Stimulated activated CD8-positive, alpha-beta memory T cell treated with anti-CD3 and anti-CD28 coated beads, Interleukin-4, amount 100 ng/mL, for 1 hour (primary cell): ENCODE measurements at places on chromosomes 11 and 22.

GRCh38 chr11:38723361-38723760 lies 2125.3 kb upstream of the RAG2 start:
- DNase-seq: no peak

DNA sequence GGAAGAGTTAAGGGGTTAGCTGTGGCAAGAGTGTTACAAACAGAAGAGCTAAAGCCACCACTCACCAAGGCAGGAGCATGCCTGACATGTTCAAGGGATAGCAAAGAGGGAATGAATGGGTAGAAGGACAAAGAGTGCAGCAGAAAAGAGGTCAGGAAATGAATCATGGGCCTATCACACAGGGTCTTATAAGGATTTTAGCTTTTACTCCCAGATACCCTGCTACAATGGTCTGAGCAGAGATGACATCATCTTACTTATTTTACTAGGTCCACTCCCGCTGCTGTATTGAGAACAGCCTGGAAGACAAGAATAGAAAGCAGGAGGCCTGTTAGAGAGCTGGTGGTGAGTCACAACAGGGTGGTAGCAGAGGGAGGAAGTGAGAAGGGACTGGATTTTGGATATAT lies 9.8 kb downstream of the TRAF6 start:
- DNase-seq: no peak

DNA sequence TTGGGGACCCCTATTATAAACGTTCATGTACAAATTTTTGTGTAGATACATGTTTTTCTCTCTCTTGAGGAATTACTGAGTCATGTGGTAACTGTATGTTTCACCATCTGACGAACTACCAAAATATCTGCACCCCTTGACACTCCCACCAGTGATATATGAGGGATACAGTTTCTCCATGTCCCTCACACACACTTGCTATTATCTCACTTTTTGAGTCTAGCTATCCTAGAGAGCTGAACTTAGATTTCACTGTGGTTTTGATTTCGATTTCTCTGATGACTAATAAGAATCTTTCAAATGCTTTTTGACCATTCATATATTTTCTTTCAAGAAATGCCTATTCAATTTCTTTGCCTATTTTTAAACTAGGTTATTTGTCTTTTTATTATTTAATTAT lies 200.2 kb downstream of the PGR start:
- DNase-seq: no peak

- DNase-seq: no peak
Observed at GRCh38 chr11:111081021-111081511, 164.5 kb upstream of the POU2AF2 start.

- DNase-seq: no peak
Observed at GRCh38 chr11:128235426-128235825, 351.9 kb downstream of the ETS1 start.

DNA sequence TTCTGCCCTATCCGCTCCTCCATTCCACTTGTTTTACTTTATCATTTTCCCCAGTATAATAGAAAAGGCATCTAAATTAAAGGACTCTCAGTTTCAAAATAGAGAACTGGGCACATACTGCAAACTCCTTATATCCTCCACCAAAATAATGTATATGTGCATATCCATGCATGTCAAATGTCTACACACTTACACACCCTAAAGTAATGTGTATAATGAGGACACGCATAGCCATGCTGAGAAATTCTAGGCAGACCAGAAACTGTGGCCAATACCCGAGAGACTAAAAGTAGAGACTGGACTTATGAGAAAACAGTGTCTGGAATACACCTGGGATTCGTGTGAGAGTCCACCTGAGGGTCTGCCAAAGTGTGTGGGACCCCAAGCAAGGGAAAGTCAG lies 183.5 kb downstream of the CWF19L2 start:
- DNase-seq: no peak

DNA sequence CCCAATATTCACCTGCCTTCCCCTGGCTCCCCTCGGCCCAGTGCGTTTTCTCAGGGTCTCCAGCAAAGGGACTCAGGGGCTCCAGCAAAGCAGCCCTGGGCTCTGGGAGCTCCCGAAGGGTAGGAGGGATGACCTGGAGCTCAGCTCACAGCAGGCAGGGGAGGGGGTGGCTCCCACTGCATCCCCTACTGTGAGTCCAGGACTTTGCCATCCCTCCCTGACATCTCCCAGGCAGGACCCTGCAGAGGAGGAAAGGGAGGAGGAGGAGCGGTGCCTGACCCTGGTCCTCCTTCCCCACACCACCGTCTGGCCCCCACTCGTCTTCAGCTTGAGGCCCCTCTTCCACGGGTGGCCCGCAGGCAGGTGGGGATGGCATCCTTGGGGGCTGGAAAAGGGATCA lies 5.0 kb downstream of the CABP7 start:
- DNase-seq: no peak

- no peak for DNase-seq
Observed at GRCh38 chr11:96293598-96294021, 49.4 kb downstream of the MAML2 start.

GRCh38 chr22:27292542-27293299 lies 508.8 kb downstream of the MN1 start:
- DNase-seq: no peak

DNA sequence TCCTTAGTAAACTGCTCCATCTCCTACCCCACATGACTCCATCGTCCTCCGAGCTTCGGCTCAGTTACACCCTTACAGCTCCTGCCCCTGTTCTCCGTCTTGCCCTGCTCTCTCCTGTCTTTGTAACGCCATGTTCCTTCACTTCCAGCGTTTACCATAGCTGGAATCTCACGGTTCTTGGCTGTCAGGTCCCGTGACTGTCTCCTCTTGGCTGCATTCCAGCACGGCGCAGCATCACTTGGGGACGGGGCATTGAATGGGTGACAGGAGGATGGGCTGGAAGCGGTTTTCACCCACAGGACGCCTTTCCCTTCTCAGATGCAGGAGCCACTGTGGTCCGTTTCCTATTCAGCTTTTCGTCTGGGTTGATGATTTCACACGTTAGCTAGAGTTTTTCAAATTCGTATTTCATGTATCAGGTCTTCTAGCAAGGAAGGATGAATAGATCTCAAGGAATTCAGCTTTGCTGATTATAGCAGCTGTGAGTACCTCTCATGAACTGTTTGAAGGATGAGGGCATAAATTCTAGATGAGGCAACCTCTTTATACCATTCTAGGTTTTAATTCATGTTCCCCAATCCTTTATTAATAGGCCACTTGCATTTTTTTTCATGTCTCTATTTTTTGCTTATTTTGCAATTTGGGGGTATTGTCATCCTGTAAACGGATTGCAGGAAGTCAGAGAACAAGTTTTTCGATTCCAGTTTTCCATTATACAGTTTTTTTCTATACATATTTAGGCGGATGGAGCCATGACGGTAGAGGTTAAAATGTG lies 29.1 kb downstream of the ZBED4 start:
- no peak for DNase-seq

GRCh38 chr11:97614606-97615005 lies 1224.8 kb downstream of the JRKL start:
- no peak for DNase-seq

- no peak for DNase-seq
Observed at GRCh38 chr22:28111501-28112189, 192.6 kb upstream of the PITPNB start.

DNA sequence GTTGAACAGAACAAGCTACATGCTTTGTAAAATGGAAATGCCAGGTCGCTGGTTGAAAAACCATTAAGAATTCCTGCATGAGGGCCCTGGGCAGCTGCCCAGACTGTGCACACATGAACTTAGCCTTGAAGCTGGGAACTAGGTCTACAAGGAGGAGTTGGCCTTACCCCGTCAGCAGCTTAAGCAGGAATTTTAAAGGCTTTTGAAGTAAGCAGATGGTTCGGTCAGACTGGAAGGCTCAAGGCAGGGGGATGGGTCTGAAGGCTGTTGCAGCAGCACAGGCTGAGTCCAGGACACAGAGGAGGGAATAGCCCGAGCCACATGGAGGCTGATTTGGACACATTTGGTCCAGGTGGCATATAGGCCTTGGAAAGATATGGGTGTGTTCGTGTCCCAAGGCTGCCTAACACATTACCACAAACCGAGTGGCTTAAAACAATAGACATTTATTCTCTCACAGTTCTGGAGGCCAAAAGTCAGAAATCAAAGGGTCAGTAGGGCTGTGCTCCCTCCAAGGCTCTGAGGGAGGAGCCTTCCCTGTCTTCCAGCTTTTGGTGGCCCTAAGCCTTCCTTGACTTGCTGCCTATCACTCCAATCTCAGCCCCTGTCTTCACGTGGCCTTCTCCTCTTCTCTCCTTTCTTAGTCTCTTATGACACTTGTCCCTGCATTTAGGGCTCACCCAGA lies 11.6 kb downstream of the LIF start:
- no peak for DNase-seq

- no peak for DNase-seq
Observed at GRCh38 chr22:46775850-46776826, 13.7 kb downstream of the TBC1D22A start.

GRCh38 chr11:107720303-107720774 lies 8.5 kb upstream of the SLN start:
- no peak for DNase-seq

DNA sequence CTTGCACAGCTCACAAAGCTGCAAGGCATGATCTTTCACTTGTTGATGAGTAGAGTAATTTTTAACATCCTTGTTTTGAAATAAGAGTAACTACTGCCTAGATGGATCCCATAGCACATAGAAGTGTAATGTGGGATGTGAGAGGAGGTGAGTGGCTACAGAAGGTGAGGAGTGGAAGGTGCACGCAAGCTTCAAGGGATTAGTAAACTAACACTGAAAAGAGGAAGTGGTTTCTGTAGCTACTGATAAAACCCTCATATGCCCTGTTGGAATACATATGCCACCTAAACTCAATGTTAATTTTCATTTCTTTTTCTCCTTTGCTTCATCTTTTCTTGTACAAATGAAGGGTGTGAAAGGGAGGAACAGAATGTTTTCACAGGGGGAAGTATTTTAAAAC lies 22.0 kb upstream of the CTSC start:
- DNase-seq: no peak

- DNase-seq: no peak
Observed at GRCh38 chr11:46117842-46118241, 3.4 kb downstream of the PHF21A start.

GRCh38 chr11:3216027-3216525 lies 2.5 kb downstream of the MRGPRG start:
- DNase-seq: no peak

- DNase-seq: no peak
Observed at GRCh38 chr11:114098927-114099326, 39.4 kb downstream of the ZBTB16 start.

DNA sequence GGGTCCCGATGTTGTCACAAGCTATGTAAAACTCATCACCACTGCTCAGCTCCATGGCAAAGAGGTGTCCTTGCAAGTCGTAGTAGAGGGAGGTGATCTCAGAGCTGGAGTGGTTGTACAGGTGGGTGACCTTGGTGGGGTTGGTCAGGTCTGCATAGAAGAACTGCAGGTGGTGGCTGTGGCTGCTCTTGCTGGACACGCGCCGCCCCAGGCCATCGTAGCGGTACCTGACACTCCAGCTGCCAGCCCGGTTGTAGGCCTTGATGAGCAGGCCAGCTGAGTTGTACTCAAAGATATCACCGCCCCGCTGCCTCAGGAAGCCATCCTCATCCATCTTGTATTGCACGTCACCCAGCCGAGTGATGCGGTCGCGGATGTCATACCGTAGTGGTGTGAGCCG lies 94.6 kb upstream of the NARS2 start:
- no peak for DNase-seq

GRCh38 chr11:13896981-13897353 lies 65.6 kb upstream of the SPON1 start:
- no peak for DNase-seq

GRCh38 chr11:17927681-17928343 lies 85.0 kb downstream of the SERGEF start:
- no peak for DNase-seq

GRCh38 chr11:86914865-86915519 lies 40.2 kb downstream of the FZD4 start:
- no peak for DNase-seq

- no peak for DNase-seq
Observed at GRCh38 chr11:32581556-32581955, 2.1 kb upstream of the EIF3M start.

GRCh38 chr11:11513422-11513821 lies 108.4 kb downstream of the GALNT18 start:
- DNase-seq: no peak

- DNase-seq: no peak
Observed at GRCh38 chr11:75186999-75187398, 36.1 kb downstream of the SLCO2B1 start.

DNA sequence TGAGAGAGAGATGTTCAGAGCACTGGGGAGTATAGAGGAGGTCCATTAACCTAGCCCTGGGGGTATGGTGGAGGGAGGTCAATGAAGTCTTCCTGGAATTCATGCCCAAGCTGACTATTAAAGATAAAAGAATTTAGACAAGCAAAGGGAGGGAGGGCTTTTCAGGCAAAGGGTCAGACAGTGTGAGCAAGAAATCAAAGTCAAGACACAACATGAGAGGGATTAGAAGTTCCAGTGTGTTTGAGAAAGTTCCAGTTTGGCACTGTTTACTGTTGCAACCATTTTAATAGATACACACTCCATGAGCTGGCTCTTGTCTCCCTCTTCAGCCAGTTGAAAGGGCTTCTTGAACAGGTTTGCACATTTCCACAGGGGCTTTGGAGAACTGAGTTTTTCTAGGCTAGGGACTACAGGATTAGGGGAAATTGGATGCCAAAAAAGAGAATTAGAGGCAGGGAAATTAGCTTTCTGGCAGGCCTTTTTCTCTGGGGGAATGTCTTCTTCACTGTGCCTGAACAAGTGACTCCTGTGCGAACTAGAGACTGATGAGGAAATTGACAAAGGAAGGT lies 14.7 kb upstream of the NNMT start:
- no peak for DNase-seq

GRCh38 chr22:20034143-20034542 lies 13.2 kb downstream of the TANGO2 start:
- no peak for DNase-seq

DNA sequence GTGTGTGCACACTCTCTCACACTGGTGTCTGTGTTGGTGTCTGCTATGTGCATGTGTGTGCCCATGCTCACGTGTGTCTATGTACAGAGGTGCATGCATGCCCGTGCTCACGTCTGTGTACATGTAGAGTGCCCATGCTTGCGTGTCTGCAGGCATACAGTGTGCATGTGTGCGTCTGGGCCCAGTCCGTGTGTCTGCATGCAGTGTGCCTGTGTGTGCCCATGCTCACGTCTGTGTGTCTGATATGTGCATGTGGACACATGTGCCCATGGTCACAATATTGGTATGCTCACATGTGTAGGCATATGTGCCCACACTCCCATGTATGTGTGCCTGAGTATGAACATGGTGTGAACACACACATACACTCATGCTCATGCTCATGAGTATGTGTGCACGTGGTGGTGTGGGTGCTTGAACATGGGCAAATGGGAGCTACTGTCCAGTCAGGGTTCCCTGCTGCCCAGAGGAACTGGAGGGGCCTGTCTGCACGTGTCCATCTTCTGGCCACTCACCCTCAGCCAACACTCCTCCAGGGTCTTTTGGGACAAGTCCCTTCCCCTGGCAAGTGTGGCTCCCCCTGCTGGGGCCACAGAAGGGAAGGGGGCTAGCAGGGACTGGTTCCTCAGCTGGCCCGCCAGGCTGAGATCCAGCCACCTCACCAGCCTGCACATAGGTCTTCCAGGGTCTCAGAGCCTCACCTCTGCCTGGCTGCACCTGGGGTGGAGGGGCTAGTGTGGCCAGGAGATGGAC lies 7.3 kb upstream of the TBX1 start:
- no peak for DNase-seq
